Activated CD4-positive, alpha-beta T cell treated with anti-CD3 and anti-CD28 coated beads, Interleukin-2, amount 50 U/mL, for 48 hours (primary cell): ENCODE measurements at places on chromosomes 5 and 9.
A peak's percentile ranks its signal among the peaks of the same experiment; 100 is the strongest.

GRCh38 chr9:127283917-127284497 is 19.4 kb downstream of the GARNL3 start:
- peak; percentile 5 for DNase-seq

- no peak for DNase-seq
These were observed 708.7 kb downstream of the CDH9 start for GRCh38 chr5:26329562-26330189.

- DNase-seq, result no peak
These were observed 470.0 kb downstream of the PRDM9 start for GRCh38 chr5:23977365-23977764.

- DNase-seq, result no peak
These were observed 117.6 kb downstream of the CARTPT start for GRCh38 chr5:71836559-71837112.

DNA sequence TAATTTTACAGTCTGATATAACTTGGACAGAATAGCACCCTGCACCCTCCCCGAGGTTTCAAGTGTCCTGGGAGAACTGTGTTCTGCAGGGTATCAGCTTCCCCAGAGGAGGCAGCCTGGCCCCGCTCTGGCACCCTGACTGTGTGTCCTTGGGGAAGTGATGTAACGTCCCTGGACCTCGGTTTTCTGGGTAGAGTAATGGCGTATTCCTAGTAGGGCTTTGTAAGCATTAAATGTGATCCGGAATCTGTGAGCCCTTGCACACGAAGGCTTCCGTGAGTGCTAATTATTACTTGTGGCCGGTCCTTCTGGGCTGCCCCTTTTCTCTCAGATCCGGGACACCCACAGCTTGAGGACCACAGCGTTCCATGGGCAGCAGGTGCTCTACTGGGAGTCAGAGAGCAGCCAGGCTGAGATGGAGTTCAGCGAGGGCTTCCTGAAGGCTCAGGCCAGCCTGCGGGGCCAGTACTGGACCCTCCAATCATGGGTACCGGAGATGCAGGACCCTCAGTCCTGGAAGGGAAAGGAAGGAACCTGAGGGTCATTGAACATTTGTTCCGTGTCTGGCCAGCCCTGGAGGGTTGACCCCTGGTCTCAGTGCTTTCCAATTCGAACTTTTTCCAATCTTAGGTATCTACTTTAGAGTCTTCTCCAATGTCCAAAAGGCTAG is 1.0 kb upstream of the CACFD1 start:
- no peak for DNase-seq

DNA sequence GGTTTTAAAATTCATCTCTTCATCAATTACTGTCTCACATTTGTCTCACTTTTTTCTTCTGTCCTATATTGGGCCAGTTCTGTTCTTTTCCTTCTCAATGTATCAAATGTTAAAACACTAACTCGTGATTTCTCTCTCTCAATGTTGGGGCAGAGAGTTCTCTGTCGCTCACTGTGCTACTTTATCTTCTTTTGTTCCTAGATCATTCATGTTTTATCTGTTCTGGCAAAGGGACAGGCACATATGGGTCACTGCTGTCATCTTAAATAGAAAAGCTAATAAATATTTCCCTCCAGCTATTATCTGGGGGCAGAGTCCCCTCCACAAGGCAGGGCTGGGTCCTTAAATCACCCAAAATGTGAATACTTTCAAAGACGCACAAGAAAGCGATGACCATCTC is 214.0 kb downstream of the PTTG1 start:
- no peak for DNase-seq
